ENCODE measurements at places on chromosomes 3 and 15.

GRCh38 chr3:149812165-149812605 lies 830 bp upstream of the RNF13 start:
- DNase-seq, result no peak

GRCh38 chr3:143278721-143279120 lies 159.2 kb downstream of the CHST2 start:
- DNase-seq, result no peak

DNA sequence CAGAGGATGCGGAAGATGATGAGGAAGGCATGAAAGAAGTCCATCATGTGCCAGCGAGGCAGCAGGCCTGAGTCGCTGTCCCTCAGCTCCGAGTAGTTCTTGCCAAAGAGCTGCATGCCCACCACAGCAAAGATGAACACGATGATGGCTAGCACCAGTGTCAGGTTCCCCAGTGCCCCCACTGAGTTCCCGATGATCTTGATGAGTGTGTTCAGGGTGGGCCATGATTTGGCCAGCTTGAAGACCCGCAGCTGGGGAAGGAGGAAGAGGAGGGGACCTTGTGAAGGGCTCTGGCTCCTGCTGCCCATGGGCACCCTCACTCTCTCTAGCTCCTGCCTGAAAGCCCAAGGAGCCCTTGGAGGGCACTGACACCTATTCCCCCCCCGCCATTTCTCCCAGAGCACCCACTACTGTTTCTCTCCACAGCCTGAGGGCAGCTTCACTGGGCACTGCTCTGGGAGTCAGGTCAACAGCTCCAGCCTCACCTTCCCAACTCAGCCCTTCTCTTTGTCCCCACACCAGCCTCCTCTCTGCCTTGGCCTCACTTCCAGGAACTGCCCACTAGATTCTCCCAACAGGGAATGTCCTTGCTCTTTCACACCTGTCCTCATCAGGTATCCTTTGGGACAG lies 63.6 kb downstream of the SCN5A start:
- peak; percentile 37 for DNase-seq

DNA sequence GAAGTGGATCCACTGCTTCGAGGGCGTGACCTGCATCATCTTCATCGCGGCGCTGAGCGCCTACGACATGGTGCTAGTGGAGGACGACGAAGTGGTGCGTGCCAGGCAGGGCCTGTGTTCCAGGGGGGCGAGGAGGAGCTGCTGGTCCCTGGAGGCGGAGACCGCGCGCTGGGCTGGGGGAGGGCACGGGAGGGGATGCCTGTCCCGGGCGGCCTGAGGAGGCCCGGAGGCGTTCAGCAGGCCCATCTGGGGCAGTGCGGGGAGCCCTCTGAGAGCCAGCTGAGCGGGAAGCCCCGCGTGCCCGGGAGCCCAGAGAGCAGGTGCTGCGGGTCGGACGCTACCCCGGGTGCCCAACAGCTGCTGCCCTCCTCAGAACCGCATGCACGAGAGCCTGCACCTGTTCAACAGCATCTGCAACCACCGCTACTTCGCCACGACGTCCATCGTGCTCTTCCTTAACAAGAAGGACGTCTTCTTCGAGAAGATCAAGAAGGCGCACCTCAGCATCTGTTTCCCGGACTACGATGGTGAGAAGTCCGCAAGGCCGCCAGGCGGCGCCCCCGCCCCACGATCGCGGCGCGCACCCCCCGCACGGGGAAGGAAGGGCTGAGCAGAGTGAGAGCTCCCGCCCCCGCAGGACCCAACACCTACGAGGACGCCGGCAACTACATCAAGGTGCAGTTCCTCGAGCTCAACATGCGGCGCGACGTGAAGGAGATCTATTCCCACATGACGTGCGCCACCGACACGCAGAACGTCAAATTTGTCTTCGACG lies 2.9 kb downstream of the GNAT1 start:
- DNase-seq, result peak; percentile 82

DNA sequence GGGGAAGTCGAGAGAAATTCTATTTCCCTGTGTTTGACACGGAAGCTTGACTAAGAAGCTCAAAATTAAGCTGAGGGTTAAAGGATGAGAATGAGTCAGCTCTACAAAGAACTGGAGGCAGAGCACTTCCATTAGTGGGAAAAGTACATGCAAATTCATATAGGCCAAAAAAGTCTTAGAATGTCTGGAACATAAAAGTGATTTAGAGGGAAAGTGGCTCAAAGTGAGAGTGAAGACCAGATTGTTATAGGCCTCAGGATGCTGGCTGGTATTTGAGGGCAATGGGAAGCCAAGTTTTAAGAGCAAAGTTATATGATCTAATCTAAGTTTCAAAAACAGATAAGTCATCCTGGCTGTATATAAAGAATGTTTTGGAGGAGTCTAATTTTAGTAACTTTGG lies 857.3 kb downstream of the NAALADL2 start:
- DNase-seq, result no peak

GRCh38 chr3:143123353-143123984 lies 3.9 kb downstream of the CHST2 start:
- no peak for DNase-seq
